Upper lobe of left lung (tissue), 6 donors: ENCODE measurements at places on chromosomes 3 and 15. TPM values are rescaled to one million over a fixed set of nuclear protein-coding genes. Genes with fewer than 3 reads are reported as not detected.

GRCh38 chr3:122794779-122795673 lies at the start of gene SLC49A4:
SLC49A4 (plus strand) TSS chr3:122795069; CDS start chr3:122795193, 124 bp downstream.
- peak within 1 kb of the TSS; percentile 93 for H3K27ac ChIP-seq
- no peaks in the 10 kb centered on the region for H3K27me3 ChIP-seq
- peak within 1 kb of the TSS; percentile 60 for H3K4me3 ChIP-seq

DNA sequence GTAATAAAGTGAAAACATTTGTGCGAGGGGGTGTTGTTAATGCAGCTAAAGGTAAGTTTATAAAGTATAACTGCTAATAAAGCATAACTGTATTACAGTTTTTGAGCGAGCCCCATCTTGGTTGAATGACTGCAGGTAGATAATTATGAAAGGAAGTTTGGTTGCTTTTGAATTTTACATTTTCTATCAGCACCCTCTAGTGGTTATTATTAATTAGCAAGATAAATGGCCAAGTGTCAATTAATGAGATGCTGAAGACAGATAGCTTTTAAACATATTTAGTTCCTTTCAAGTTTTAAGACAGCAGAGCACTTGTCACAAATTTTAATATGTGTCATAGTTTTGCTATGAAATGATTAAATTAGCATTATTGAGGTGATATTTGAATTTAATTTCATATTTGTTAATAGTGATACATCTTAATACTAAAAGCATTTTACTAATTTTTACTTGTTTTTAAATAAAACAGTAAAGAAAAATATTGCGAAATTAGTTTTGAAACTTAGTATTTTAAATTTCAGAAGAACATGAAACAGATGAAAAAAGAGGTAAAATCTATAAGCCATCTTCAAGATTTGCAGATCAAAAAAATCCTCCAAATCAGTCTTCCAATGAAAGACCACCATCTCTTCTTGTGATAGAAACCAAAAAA lies 15.1 kb downstream of the U2SURP start:
- H3K4me1 ChIP-seq, result no peaks in the 10 kb centered on the region
- H3K27ac ChIP-seq, result no peak overlapping the region
- H3K27me3 ChIP-seq, result no peaks in the 10 kb centered on the region
- no peak overlapping the region for H3K4me3 ChIP-seq

- peak overlapping the region; percentile 97 for H3K27ac ChIP-seq
- H3K4me1 ChIP-seq, result peaks cover 41% of the 10 kb centered on the region
- no peaks in the 10 kb centered on the region for H3K36me3 ChIP-seq
- H3K4me3 ChIP-seq, result no peak overlapping the region
- no peaks in the 10 kb centered on the region for H3K27me3 ChIP-seq
Observed at GRCh38 chr3:141401095-141401494, 32.8 kb downstream of the ZBTB38 start.

GRCh38 chr3:13498354-13499060 lies 18.4 kb downstream of the HDAC11 start:
- peaks cover 6% of the 10 kb centered on the region for H3K4me1 ChIP-seq
- no peaks in the 10 kb centered on the region for H3K36me3 ChIP-seq
- H3K27me3 ChIP-seq, result no peaks in the 10 kb centered on the region

DNA sequence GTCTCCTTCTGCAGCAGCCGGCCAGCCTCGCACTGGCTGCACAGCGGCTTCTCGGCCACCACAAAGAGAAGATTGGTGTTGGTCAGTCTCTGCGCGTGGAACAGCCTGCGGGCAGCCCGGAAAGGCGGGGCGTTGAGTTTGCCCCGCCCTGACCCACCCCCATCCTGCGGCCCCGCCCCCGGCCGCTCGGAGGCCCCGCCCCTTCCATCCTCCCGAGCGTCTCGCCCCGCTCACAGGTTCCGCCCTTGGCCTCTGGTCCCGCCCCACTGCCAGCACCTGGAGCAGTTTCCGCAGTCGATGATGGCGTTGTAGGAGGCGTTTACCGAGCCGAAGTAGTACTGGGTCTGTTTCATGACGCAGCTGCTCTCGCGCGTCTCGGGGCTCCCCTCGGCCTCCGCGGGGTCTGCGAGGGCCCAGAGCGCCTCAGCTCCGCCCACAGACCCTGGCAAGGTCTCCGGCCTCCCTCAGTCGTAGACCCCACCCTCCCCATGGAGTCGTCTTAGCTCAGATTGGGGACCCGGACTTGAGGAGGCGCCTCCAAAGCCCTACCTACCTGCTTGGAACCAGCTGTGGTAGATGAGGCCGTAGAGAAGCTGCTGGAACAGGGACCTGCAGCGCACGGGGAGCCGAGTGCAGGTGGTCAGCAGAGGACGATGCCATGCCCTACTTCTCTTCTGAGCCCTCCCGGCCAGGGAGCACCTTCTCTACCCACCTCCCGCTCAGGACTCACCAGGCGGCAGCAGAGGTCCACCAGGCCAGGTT lies 5.9 kb upstream of the TMEM115 start:
- no peaks in the 10 kb centered on the region for H3K36me3 ChIP-seq
- H3K4me3 ChIP-seq, result peak overlapping the region; percentile 53
- peak overlapping the region; percentile 76 for H3K27ac ChIP-seq
- no peaks in the 10 kb centered on the region for H3K27me3 ChIP-seq
- peak; percentile 85 for DNase-seq

DNA sequence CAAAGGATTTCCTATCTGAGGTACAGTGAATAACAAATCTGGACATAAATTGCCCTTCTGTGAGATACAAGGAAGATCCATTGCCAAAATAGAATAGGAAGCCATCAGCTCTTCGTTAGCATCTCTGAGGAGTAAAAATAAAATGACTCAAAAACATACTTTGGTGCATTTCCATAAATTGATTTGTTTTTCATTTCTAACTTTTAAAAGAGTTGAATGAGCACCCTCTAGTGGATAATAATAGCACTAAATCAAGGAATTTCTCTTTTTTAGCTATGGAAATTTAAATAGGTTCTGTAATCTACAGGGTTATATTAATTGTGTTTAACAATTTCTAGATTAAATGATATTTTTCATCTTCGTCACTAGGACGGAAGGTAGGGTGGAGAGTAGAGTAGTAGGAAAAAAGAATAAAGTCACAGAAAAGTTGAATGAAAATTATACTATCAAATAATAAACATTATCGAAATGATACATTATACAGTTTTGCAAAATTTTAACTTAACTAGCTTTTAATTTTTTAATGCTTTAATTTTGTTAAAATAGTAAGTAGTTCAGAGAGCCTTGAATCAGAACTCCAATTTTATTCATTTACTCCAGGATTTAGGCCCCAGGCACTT lies 6.4 kb downstream of the NSUN3 start:
- H3K4me1 ChIP-seq, result peaks cover 7% of the 10 kb centered on the region
- DNase-seq, result no peak
- no peak overlapping the region for H3K4me3 ChIP-seq
- peaks cover 3% of the 10 kb centered on the region for H3K36me3 ChIP-seq
- H3K27me3 ChIP-seq, result no peaks in the 10 kb centered on the region

- no peak overlapping the region for H3K4me3 ChIP-seq
- no peaks in the 10 kb centered on the region for H3K27me3 ChIP-seq
- no peaks in the 10 kb centered on the region for H3K4me1 ChIP-seq
- H3K36me3 ChIP-seq, result no peaks in the 10 kb centered on the region
Observed at GRCh38 chr3:64174328-64174727, 50.9 kb downstream of the PRICKLE2 start.

GRCh38 chr3:157398598-157398997 lies 38.1 kb upstream of the PTX3 start:
- no peak overlapping the region for H3K4me3 ChIP-seq
- no peaks in the 10 kb centered on the region for H3K4me1 ChIP-seq
- no peak overlapping the region for H3K27ac ChIP-seq
- no peak for DNase-seq
- no peaks in the 10 kb centered on the region for H3K27me3 ChIP-seq

DNA sequence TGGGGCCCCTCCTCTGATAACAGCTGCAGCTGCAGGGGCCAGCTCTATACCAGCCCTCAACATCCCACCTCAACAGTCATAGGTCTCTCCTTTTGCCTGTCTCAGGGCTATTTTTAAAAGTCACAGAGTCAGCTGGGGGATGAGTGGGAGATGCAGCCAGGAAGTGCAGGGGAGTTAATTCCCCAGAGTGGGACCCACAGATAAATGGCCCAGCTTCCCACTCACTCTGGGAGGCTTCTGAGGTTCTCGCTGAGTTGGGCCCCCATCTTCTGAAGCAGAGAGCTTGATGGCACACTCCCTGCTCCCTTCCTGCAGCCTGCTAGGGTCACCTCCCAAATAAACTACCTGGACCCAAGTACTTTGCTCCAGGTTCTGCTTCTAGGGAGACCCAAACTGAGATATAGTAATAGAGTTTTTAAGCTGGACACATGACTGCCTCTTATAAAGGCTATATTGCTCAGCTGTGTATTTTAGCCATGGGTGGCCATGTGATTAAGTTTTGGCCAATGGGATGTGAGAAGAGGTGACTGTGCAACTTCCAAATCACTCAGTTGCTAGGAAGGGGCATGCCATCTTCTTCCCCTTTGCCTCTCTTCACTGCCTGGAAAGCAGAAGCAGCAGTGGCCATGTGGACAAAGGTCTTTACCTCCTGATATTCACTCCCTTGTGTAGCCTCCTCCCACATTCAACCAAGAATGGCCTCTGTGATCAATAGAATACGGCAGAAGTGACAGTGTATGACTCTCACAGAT lies 15.5 kb upstream of the VIPR1 start:
- DNase-seq, result no peak
- peaks cover 23% of the 10 kb centered on the region for H3K4me1 ChIP-seq
- H3K4me3 ChIP-seq, result no peak overlapping the region
- H3K36me3 ChIP-seq, result no peaks in the 10 kb centered on the region

DNA sequence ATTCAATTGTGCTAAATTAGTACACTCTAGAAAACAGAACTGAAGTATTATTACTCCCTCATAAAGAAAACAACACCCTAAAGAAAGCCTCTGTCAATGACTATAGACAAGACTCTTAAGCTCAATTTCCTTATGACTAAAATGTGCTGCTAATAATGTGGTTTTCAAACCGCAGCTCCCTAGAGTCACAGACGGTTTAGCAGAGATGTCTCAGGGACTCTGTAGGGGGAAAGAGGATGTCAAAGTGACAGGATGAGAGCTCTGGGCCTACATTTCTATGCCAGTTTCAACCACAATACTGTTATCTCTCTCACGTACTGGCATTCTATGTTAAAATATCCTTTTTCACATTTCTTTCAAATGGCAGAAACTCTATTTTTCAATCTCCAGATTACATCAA lies 37.6 kb upstream of the WDR49 start:
- H3K27me3 ChIP-seq, result no peaks in the 10 kb centered on the region
- no peaks in the 10 kb centered on the region for H3K4me1 ChIP-seq
- H3K27ac ChIP-seq, result no peak overlapping the region

DNA sequence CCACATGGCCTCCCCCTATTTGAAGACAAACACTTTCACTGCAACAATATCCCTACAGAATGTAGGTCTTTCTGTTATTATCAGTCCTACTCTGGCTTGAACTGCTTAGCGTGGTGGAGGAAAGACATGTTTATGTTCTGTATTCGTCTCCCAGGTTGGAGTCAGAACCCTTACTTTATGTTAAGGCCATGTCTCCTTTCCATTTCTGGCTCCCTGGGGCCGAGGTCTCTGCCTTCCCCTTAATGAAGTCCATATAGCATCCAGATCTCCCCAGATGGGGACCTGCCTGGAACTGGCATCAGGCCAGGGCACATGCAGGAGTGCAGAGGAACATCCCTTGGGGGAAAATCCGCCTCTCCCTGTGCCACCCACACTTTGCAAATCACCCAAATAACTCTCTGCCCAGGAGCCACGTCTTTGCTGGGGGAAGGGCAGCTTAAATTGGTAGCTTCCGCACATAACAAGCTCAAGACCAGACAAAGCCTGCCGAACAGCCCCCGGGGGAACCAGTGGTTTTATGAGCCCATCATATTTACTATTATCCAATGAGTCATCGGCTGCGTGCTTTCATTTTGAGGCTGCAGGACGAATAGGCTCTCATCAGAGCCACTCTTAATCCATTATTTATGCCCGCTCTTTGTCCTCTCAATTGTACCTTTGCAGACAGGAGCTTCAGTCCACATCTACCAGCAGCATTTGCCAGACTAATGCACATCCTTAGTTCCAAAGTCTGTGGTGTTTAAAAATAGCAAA lies 237.0 kb downstream of the UACA start:
- H3K4me3 ChIP-seq, result no peak overlapping the region
- H3K36me3 ChIP-seq, result no peaks in the 10 kb centered on the region
- DNase-seq, result no peak

GRCh38 chr3:33975463-33975862 lies 177.0 kb downstream of the PDCD6IP start:
- no peaks in the 10 kb centered on the region for H3K36me3 ChIP-seq
- DNase-seq, result no peak
- H3K27me3 ChIP-seq, result no peaks in the 10 kb centered on the region
- no peaks in the 10 kb centered on the region for H3K4me1 ChIP-seq

DNA sequence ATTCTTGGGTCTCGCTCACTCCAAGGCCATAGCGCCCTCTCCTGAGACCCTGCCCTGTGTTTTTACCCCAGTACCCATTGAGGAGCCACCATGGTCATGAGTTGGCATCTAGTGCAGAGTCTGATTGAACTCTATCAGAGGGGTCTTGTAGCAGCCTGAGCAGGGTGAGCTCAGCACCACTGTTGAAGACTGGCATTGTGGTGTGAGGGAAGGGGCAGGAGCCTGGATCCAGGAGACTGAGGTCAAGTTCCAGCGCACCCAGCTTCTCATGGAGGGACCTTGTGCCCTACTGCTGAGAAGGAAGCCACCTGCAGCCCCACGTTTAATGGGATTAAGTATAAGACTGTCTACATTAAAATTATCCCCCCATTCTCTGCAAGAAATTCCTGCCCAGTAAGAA lies 65.8 kb upstream of the LARS2 start:
- DNase-seq, result no peak
- H3K4me3 ChIP-seq, result no peak overlapping the region
- H3K4me1 ChIP-seq, result no peaks in the 10 kb centered on the region
- H3K27me3 ChIP-seq, result no peaks in the 10 kb centered on the region

DNA sequence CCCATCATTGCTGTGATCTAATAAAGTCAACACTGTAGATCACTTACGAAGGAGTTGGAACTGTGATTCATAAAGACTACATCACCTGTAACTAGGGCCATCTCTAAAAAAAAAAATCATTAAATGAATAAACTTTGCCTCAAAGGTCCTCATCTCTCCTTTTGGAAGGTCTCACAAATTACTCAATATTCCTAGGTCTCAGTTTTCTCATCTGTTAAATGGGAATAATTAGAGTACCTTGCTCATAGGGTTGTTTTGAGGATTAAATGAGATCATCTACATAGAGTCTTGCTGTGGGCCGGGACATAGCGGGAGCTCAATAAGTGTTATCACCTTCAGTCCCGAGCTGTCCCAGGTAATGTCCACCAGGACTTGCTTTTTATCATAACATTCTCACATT lies 335.1 kb upstream of the PROK2 start:
- H3K36me3 ChIP-seq, result no peaks in the 10 kb centered on the region
- H3K4me1 ChIP-seq, result no peaks in the 10 kb centered on the region
- H3K27ac ChIP-seq, result no peak overlapping the region
- no peak for DNase-seq
- H3K27me3 ChIP-seq, result no peaks in the 10 kb centered on the region

GRCh38 chr15:74793135-74794028 lies 11.5 kb downstream of the CSK start:
- H3K36me3 ChIP-seq, result no peaks in the 10 kb centered on the region
- peaks cover 51% of the 10 kb centered on the region for H3K4me1 ChIP-seq
- H3K27me3 ChIP-seq, result no peaks in the 10 kb centered on the region

The CRYGS gene
- total RNA-seq, result 3.1 TPM

The TMEM62 gene
- 45.1 TPM for total RNA-seq

The PLSCR2 gene
- 0.31 TPM for total RNA-seq

The TEX55 gene
- not detected for total RNA-seq

The CHRNA7 gene
- total RNA-seq, result 1.1 TPM

The IL16 gene
- total RNA-seq, result 23.1 TPM

The BRPF1 gene
- total RNA-seq, result 21.9 TPM

The FGD5 gene
- total RNA-seq, result 26.8 TPM

The TMC3 gene
- total RNA-seq, result not detected

The GP5 gene
- total RNA-seq, result 0.09 TPM

The SNRPA1 gene
- 53.4 TPM for total RNA-seq
